ENCODE measurements at places on chromosomes 2 and 18.

DNA sequence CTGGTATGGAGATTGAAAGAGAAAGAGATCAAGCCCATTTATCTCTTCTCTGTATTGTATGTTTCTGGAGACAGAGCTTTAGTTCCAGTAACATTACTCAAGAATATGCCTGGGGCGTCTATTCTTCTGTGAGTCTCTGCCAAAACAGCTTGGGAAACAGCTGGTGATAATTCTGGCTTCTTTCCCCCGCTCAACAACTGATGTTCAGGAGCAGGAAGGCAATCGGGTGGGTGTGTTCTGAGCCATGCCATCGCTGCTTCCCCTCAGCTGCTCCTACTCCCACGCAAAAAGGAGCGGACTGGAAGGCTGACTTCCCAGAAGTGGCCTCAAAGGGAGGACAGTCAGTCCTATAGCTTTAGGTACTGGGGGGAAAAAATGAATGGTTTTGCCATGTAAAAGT, 695.1 kb downstream of the PLCL1 start:
- no peak for DNase-seq

DNA sequence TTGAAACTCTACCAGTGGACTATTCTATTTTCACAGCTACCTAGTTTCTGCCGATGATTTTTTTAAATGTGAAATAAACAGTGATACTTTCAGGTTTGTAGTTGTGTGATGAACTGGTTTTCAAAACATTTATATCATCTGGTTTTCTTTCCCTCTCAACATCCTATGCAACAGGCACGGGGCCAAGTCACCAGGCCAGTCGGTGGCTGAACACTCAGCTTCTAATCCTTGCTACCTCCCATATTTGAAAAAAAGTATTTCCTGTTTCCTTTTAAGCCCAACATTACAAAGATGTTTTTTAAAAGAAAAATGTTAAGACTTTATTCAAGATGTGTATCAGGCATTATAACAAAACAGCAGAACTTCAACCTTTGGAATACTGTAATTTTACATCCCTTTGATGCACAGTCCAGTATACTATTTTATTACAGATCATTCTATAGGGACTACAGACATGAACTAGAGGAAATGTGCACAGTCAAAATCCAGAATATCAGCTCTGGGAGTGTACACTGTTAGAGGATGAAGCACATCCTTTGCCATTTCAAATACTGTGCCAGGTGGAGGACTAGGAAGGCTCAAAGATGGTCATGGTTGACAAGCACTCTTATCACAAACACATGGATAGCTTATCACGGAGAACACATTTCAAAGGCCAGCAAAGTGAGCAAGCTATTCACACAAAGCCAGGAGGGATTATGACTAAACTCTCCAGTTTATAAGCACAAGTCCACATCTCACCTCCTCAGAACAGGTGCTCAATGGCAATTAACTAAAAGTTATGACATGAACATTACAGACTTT, 14.6 kb downstream of the MRPL35 start:
- no peak for DNase-seq

GRCh38 chr2:239245107-239245506, 155.7 kb downstream of the HDAC4 start:
- DNase-seq, result no peak

DNA sequence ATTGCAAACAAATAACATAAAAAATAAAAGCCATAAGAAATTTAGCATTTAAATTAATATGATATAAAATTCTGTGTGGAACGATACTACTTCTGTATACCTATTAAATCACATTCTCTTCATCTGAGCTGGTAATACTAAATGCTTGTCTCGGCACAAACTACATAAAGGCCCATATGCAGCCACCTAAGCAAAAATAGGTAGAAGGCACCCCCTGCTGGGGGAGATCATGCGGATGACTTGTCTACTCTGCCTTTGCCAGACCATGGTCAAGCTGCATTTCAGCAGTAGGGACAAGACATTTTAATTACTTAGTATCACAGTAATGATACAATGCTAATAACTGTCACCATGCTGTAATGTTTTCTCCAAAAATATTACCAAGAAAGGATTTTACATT, 108.0 kb downstream of the CDH19 start:
- no peak for DNase-seq

GRCh38 chr2:103132536-103133217, 370.8 kb downstream of the TMEM182 start:
- DNase-seq, result no peak

DNA sequence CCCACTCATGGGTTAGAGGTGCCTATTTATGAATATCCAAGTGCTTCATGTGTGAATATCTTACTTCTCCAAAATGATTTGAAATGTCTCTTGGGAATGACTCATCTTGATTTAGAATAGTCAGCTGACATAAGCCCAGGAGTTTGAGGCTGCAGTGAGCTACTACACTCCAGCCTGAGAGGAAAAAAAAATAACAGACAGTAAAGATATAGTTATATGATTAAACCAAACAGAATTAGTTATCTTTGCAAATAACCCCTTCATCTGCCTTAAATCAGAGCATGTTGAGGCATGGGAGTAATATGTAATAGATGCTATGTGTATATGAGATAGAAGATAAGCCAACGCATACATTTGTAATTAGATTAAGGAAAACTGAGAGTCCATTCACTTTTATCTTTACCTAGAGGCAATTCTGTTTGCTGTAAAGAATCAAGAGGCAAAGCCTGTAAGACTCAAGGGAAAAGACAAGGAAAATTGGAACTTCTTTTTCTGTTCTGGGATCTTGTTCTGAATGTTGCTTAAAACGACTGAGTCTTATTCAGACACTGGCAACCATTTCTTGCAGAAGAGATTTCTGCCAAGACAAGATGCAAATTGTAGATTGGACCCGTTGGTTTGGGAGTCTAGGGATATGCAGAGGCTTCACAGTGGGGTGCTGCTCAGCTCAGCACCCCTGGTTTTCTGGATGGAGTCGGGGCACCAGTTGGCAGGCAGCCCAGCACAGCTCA, 104.4 kb downstream of the LIPG start:
- no peak for DNase-seq

GRCh38 chr18:50240080-50240563, 26.2 kb downstream of the CFAP53 start:
- DNase-seq, result no peak

DNA sequence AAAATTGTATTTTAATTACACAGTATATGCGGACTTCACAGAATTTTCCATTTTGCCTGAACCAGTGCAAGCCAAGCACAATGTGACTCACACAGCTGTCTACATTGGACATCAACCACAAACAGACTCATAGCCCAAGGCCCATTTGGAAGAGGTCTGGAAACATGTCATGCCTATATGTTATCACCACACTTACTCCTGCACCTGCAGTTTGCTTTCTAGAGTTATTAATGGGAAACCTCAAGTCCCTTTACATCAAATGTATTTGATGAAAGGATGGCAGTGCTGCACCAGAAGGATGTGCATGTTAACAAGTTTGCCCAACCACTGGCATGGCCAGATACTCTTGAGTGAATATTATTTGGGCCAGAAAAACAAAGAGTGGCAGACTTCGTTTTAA, 548.9 kb upstream of the CDH2 start:
- no peak for DNase-seq

GRCh38 chr2:230954746-230955145, 29.7 kb upstream of the GPR55 start:
- DNase-seq, result no peak

DNA sequence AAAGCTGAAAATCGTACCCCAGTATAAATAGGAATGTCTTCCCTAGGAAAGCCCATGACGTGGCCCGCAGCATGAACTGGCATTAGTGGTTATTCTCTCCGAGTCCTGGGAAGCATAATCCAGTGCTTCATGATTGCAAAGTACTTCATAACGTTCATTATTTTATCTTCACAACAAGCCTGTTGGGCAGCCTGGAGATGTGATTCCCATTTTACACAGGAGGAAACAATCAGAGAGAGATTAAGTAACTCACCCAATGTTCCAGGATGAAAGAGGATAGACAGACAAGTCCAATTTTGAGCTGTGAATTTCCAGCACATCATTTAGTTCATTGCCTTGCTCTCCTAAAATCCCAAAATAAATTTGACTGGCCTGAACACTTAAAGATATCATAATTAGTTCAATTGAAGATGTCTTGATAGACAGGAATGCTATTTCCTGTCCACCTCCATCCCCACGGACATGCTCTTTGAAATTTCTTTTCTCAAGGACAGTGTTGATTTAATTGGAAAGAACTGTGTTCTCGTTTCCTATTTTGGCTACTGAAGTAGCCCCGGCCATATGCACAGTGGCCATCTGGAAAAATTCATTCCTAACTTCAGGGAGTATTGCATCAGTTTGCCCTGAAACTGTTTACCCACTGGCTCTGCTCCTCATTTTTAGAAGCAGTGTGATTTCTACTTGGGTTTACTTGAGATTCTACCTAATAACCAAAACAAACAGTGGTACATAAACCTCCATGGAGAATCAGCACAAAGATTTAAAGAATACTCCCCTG, 93.9 kb downstream of the VWC2L start:
- DNase-seq, result no peak

DNA sequence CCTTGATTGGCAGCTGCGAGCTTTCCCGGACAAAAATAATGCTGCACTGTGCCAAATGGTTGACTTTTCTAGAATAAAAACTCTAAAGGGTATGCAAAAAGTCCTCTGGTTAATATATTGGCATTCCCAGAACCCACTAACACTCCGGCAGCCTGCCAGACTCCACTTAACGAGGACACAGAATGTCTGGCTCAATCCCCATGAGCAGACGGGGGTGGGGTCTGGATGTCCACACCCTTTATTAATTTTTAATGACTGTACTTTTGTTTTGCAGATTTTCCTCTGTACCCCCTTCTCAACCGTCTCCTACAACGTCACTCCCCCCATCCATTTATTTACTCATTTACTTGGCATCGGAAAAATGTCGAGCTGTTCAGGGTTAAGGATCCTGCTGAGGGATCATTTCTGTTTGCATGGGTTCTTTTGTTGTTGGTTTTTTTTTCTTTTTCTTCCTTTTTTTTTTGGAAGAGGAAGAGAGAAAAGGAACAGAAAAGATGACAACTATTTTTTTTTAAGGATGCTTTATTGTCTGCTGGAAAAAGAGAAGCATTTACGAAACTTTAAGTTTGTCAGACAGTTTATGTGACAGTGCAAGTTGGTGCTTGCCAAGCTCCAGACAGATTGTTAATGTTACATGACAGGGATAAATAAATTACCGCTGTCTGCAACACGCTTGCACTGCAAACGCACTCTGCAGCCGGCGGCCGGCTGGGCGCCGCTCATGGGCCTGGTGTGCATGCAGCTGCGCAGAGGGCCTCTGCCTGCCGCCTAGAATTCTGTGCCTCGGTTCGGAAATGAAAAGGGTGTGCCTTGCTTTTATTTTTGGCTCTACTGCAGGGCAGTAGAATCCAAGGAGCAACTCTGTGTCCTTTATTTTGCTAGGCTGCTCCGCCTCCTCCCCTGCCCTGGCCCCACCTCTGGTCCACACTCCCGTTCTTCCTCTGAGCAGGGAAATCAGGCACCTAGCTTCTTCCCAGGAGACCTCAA, 3.6 kb downstream of the LDLRAD4 start:
- DNase-seq, result peak; percentile 58

- DNase-seq, result no peak
Observed at GRCh38 chr2:207332480-207333212, 166.9 kb upstream of the KLF7 start.

- DNase-seq, result no peak
Observed at GRCh38 chr2:179096090-179096489, 46.2 kb upstream of the CCDC141 start.

GRCh38 chr2:86302320-86302719, 35.1 kb downstream of the REEP1 start:
- no peak for DNase-seq

GRCh38 chr2:233919938-233920337, 2.8 kb downstream of the TRPM8 start:
- DNase-seq, result no peak

DNA sequence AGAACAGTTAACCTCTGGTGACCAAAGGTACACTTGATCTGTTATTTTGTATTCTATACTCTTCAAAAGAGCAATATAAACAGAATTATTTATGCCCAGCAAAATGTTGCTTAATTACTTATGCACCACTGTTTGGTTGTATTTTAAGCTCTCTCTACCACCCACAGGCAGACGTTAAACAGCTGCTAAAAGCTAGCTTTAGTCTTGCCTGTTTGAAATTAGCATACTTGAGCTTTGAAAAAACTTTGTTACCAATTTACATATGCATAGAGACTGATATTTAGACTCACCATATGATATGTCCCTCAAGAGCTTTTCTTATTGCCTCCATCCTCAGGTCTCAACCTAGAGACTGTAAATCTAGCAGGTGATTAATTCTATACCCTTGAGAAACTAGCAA, 426.9 kb downstream of the NR4A2 start:
- DNase-seq, result no peak

- no peak for DNase-seq
Observed at GRCh38 chr18:33751613-33752221, 173.7 kb downstream of the ASXL3 start.
